ENCODE measurements at places on chromosomes 4 and X.

- DNase-seq, result no peak
These were observed 1.6 kb upstream of the SH3RF1 start for GRCh38 chr4:169272265-169272886.

DNA sequence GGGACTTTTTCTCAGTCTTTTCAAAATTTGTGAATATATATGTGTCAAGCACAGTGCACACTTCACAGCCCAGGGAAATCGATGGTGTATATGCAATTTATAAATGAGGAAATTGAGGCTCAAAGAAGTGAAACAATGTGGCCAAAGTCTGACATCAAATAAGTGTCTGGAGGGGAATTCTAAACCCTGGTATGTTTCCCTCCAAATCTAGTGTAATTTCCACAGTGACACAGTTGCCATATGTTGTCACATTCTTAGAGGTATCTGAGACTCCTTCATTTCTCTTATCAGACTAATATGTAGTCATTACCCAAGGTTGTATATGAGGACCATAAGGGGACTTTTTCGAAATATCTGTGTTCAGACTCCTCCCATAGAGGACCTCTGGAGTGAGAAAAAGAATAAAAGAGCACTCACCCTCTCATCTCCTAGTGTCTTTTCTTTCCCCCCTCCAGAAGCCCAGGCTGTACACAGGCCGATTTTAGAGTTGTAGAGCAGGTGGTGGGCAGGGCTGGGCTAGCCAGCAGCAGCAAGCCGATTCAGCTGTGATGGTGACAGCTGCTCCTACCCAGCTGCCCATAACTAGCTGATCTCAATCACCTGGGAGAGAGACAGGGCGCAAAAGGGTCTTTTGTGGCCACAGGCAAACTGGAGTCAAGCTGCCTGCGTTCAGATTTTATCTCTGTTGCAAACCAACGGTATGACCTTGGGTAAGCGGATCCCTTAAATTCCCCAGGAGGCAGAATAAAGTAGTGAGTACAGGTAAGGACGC is 55.1 kb downstream of the CLCN5 start:
- no peak for DNase-seq

DNA sequence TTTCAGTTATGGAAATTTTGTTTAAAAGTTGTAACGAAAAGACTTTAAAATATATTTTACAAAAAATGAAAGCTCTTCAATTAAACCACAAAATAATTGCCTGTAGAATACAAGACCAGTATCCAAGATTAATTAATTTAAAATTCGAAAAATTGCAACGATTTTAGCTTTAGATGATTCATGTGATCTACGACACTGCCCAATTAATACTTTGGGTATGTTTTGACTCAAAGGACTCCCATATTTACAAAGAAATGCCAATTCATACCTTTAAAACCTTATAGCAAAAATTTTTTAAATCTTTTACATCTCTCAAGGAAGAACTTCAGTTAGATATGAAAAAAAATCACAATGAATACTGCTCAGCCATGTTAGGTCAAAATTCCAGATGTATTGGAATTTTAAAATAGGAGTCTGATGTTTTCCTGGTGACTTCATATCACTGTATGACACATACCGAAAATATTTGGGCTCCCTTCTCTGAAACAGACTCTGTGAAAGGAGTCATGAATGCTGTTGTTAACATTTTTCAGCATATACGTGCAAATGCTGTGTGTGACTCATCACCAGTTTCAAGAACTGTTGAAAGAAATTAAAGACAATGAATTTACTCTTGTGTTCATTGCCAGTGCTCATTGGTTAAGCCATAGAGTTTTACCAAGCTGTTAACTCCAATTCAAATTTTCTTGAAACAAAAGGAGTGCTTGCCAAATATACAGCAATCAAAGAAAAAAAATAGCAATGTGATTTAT is 13.8 kb upstream of the SMS start:
- DNase-seq, result no peak

- no peak for DNase-seq
These were observed 12.8 kb downstream of the CLDN2 start for GRCh38 chrX:106932960-106933537.

- DNase-seq, result no peak
These were observed 46.1 kb upstream of the S100G start for GRCh38 chrX:16603822-16604221.

GRCh38 chr4:2266181-2266580 is 4.3 kb upstream of the MXD4 start:
- DNase-seq, result peak; percentile 42

- no peak for DNase-seq
These were observed 93.5 kb upstream of the UCP1 start for GRCh38 chr4:140662082-140662869.

DNA sequence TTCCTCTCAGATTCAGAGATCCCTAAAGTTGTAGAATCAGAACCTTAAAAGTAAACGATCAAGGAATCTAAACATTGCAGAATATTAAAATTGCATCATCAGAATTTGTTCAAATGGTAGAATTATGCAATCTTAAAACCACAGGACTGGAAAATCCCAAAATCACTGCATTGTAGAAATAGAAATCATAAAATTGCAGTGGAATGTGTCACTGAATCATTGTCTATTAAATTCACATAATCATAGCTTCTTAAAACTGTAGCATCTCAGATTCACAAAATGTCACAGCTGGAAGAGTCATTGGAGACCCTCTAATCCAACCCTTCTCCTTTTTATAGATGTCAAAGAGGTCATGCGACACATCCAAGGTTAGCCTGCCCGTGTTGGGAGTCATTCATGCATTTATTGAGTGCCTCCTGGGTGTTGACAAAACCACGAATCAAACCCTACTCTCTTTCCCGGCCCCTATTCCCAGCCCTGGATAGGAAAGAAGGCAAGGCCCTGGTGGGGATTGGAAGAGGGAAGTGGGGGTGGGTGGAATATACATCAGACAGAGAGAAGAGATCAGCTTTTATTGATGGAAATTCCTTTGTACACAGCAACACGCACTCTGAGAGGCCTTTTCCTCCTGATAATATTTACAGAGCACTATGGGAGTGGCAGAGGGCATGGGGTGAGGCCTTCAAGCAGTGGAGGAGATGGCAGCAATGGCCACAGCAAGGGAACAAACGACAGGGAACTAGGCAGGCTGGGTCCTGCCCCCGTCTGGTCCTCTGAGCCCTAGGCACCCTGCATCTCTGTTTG is 15.4 kb downstream of the IQSEC2 start:
- no peak for DNase-seq

DNA sequence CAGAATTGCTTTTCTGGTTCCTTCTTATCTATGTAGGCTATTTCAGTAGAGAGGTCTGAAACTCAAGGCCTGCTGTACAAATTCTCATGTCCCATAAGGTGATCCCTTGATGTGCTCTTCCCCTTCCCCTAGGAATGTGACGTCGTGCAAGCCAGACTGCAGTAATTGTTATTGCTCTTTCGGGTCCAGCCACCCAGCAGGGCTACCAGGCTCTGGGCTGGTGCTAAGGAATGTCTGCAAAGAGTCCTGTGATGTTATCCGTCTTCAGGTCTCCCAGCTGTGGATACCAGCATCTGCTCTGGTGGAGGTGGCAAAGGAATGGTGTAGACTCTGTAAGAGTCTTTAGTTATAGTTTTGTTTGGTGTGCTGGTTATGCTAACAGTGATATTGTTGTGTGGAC is 378.7 kb downstream of the C4orf33 start:
- no peak for DNase-seq

DNA sequence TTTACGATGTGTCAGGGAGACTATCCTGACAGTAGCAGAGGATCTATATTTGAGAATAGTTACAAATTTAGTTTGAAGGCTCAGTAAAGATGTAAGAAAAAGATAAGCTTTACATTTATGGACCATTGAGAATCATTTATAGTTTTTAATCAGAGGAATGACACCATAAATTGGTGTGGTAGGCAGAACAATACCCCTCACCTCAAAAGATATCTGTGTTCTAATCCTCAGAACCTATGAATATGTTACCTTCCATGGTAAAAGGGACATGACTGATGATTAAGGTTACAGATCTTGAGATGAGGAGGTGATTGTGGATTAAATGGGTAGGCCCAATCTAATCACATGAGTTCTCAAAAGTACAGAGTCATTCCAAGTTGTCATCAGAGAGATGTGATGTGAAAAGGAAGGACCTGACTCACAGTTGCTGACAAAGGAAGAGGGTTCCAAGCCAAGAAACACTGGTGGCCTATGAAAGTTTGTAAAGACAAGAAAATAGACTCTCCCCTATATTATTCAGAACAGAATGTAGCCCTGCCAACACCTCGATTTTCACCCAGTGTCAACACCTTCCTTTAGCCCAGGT is 27.0 kb downstream of the EREG start:
- no peak for DNase-seq

- DNase-seq, result no peak
These were observed 5.2 kb downstream of the LDB2 start for GRCh38 chr4:16893141-16893651.

GRCh38 chrX:48911412-48912182 is at the start of gene SLC35A2:
TSS of gene SLC35A2 (minus strand) at chrX:48911646. CDS start at chrX:48911636, 10 bp downstream.
- DNase-seq, result peak; percentile 66

GRCh38 chr4:1471443-1472147 is 65.4 kb upstream of the NKX1-1 start:
- DNase-seq, result no peak

DNA sequence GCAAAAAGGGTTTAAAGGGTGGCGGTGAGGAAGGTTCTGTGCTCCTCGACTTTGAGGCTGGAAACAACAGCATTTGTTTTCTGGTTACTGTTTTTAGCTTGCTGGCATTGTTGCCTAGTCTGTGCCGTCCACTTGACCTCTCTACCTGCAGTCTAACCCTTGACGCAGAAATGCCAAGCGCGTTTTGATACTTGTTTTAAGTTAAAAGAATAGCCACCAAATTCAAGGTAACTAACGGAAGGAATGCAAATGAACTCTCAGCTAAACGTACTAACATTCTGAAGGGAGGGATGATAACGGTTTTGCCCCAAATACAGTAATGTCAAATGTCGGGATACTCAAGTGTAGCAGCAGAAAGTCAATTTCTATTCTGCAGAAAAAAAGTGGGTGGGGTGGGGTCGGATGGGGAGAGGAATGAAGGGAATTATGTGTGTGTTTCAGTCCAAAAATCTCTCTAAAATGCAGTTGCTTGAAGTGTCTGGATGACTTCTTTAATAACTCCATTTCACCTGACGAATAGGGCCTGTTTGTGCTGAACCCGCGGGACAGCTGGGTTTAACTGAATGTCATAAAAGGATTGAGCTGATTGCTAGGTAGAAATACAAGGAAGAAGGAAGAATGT is 3.4 kb upstream of the NKX6-1 start:
- no peak for DNase-seq

GRCh38 chr4:55458164-55458563 is 62.4 kb downstream of the TMEM165 start:
- no peak for DNase-seq

DNA sequence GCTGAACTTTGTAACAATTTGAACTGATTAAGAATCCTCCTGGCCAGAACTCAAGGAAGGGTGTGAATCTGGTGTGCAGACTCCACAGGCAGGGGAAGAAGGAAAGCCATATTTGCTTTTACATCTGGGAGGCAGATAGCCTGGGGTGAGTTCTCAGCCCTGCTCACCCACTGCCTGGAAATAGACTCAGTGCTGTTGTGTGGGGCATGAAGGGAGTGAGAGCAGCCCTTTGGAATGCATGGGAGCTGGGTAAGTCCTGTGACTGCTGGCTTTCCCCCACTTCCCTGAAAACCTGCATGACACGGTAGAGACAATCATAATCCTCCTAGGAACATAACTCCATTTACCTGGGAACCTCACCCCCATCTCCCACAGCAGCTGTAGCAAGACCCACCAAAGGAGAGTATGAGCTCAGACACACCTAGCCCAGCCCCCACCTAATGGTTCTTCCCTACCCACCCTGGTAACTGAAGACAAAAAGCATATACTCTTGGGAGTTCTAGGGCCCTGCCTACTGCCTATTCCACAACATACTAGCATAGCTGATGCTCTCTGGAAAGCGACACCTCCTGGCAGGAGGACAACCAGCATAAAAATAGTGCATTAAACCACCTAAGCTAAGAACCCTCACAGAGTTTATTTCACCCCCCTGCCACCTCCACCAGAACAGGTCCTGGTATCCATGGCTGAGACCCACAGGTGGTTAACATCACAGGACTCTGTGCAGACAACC is 59.3 kb upstream of the UBQLN2 start:
- DNase-seq, result no peak

DNA sequence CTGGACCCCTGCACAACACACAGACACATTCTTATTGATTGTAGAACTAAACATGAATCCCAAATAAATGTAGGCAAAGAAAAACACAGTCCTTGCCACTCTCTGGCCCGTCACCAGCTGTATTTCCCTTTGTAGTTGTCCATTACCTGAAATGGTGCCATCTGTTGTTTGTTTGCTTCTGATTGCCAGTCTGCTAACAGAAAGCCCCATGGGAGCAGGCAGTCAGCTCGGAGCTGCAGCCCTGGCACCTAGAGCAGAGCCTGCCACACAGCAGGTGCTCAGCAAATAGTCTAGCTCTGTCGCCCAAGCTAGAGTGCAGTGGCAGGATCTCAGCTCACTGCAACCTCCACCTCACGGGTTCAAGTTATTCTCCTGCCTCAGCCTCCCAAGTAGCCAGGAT is 28.9 kb downstream of the CPLX1 start:
- no peak for DNase-seq

- DNase-seq, result no peak
These were observed 154.2 kb upstream of the SPANXC start for GRCh38 chrX:141396536-141396935.

- no peak for DNase-seq
These were observed 27.2 kb downstream of the NOP14 start for GRCh38 chr4:2935762-2936743.

GRCh38 chr4:95107004-95107403 is 349.2 kb downstream of the BMPR1B start:
- DNase-seq, result no peak

- no peak for DNase-seq
These were observed 424.5 kb upstream of the NR3C2 start for GRCh38 chr4:148866666-148867065.

DNA sequence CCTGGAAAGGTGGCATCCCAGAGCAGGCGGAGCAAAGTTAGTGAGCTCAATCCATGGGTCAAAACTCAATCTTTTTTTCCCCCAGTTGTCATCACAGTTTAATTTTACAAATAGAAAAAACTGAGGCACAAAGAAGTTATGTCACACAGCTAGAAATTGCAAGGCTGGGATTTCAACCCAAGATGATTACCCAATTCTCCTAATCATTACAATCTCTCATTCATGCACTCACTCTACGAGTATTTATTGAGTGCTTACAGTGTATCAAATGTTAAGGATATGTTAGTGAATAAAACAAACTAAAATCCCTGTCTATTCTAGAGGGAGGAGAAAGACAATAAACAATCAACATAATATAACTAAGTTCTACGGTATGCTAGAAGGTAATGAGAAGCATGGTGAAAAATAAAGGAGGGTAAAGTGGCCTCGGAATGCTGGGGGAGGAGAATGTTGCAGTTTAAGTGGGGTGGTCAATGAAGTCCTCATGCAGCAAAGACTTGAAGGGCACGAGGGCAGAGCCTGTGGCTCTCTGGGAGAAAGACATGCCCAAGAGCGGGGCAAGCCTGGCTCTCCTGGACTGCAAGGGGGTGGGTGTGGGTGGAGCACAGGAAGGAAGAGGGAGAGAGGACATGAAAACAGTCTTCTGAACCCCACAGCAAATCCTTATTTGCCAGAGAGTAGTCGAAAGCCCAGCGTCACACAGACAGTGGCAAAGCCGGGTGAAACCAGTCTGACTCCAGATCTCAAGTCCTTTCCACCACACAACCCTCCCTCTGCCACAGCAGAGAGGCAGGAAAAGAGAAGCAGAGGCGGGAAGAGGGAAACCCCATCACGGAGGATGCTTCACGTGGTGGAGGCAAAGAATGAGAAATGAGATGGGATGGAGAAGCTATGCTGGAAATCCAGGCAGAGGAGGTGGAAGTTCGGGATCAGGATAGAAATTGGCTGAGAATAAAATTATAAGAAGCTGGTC is 48.3 kb downstream of the RAB33B start:
- no peak for DNase-seq

Data from nucleus accumbens (tissue), 56 donors.